ENCODE measurements at places on chromosomes 13 and 19.

DNA sequence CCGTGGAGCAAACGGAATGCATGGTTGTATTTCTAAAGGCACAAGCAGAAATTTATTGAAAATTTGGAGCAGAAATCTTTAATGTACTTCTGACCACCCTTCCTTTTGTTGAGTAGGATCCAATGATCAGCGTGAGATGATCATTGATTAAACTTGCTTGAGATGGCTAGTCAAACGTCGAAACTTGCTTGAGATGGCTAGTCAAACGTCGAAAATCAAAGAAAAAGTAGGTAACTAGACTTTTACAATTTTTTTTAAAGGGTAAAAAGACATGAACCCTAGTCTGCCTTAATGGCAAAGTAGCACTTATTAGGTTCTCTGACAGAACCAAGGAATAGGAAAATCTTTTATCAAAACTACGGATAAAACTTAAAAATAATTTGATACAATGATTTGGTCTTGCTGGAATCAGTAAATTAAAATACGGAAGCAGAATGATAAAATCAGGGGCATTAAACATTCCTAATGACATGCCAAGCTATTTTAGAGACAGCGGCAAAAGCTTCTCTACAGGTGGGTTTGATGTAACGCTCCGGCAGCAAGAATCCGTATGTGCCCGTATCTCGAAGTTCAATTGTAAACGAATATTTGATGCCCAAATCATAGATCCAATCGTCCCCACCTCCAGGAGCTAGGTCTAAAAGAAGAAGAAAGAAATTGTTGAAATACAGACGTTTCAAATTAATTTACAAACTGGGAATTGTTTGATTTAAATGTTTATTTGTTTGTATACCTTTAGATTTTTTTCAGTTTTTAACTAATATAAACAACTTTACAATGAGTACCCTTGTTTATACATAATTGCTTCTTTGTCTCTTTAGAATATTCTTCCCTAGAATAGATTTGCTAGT, 841 bp upstream of the ZC3H13 start:
- no peak for DNase-seq

GRCh38 chr13:27794921-27795717, 2.8 kb downstream of the GSX1 start:
- DNase-seq: no peak

- peak; percentile 44 for DNase-seq
Observed at GRCh38 chr19:51131780-51132680, 7.3 kb downstream of the SIGLEC9 start.

DNA sequence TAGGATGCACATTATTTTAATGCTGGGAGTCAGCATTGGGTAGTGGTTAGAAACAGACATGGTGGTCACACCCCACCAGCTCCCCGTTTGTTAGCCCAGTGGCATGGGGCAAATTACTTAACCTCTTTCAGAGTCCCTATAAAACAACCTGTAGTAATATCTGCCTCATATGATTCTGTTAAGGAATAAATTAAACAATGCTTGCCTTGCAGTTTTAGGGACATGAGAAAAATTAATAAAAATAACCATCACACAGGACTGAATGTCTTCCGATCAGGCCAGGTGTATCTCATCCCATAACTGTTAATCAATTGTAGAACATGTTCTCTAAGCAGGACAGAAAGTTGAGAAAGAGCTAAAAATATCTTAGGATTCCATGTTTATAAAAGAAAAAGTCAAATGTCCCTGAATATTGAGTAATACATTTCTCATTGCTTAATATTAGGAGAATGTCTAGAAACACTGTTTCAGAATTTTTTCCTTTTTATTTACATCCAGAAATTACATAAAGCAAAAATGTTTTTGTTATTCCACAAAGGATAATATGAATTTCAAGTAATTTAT, 196.5 kb downstream of the GPC6 start:
- no peak for DNase-seq

DNA sequence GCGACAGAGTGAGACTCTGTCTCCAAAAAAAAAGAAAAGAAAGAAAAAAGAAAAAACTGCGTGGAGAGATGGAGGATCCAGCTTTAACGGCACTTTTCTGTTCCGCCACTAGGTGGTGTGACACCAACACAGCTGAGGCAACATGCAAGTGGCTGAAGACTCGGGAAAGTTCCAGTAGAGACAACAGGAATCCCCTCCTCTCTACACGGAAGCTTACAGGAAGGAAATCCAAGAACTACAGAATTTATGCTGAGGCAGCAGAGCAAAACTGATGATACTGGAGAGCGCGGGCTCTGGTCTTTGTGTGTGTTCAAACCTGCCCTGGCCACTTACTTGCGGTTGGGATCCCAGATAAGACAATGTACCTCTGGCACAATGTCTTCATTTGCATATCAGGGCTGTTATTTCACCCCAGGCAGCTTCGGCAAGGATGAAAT, 9.9 kb downstream of the RANBP3 start:
- DNase-seq: peak; percentile 68

DNA sequence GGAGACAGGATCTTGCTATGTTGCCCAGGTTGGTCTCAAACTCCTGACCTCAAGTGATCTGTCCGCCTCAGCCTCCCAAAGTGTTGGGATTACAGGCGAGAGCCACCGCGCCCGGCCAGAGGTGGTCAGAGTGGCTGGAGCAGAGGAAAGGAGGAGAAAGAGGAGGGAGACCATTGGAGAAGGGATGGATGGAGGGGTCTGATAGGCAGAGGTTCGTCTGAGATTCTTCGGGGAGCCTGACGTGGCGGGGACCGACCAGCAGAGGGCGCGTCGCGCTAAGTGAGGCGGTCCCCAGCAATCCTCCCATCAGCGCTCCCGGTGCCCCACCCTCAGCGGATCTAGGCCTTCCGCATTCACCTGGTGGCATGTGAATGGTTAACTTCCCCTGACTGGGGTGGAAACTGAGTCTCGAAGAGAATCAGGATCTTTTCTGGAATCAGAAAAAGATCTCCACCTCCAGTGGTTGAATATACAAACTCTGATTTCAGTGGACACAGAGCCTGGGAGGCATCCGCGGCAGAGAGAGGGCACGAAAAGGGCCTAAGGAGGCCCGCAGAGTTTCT, 8.8 kb downstream of the GTPBP3 start:
- DNase-seq: peak; percentile 79

DNA sequence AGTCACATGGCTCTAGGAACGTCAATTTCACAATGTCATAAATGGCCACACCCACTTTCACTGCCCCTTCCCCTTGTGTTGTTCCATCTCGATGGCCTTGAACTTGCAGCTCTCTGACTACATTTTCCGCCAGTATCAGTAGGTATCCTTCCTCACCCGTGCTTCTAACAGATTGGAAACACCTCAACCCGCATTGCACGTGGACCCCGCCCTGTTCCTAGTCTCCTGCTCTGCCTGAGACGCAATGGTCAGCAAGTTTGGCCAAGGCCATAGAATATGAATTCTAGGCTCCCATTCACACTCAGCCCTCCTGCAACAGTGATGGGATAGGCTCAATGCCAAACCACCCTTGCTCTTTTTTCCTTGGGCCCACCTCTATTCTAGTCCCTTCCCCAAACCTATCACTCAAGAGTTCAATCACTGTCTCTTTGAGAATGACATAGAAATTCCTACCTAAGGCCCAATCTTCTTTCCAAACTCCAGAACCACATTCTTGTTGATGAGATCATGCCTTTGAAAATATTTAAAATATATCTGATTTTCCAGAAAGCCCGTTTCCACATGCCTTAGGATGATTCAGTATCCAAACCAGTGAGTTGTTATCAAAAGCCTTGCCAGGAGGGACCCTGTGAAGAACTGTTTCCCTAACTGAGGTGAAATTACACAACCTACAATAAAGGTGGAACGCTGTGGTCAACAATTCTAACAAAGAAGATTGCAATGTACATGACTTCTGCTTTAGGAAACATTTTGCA, 334.6 kb downstream of the MYO16 start:
- no peak for DNase-seq

DNA sequence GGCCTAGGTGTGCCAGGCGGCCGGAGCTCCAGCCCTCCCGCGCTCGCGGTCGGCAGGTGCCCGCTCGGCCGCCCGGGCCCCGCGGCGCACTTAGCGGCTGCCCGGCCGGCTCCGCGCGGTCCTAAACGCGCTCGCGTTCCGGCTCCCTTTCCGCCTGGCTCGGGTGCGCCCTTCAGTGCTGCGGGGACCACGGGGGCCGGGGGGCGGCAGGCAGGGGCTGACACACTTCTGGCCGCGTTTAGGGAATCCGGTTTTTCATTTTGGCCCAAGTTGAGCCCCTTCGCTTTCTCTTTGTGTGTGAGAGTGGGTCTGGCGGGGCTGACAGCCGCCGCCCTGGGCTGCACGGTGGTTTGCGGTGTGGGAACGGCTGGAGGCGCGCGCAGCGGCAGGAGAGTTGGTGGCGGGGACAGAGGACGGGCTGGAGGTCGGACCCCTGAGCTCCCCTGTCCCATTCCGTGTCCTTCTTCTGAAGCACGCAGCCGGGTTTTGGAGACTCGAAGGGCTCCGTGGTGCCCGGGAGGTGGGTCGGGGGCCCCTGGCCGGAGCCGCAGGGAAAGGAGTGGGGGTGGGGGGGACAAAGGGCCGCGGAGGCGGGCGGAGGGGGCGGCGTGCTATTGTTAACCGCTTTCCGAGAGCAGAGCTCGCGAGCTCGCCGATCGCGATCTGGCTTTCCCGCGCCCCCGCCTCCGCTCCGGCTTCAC, 3.1 kb downstream of the FGF9 start:
- DNase-seq: peak; percentile 27

GRCh38 chr19:5987077-5987818, 9.3 kb upstream of the RANBP3 start:
- peak; percentile 79 for DNase-seq

DNA sequence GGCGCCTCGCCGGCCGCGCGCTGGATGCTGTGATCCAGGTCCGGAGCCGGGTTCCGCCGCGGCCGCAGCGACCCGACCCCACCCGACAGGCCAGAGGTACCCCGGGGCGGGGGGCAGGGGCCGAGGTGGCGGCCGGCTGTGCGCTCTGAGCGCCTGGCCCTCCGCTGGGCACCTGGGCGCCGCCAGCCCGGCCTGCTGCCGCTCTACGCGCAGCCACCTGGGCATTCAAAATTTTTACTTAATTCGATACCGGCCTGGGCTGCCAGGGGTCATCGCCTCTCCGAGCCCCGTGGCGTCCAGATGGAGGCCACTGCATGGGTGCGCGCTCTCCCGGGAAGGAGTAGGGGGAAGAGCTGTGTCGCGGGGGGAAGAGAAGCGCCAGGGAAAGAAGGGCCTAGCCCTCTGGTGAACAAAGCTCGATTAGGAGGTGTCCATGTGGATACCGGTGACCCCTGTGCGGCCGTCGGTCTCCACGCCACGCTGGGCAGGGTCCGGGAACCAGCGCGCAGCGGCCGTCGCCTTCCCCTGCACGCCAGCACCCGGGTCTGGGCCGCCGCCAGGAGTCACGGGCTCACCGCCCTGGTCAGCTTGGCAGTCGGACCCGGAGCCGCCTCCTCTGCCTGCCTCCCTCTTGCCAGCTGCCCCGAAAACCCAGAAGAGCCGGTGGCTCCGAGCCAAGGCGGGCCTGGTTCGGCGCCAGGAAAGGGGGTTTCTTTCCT, 666 bp downstream of the BIVM start:
- no peak for DNase-seq

DNA sequence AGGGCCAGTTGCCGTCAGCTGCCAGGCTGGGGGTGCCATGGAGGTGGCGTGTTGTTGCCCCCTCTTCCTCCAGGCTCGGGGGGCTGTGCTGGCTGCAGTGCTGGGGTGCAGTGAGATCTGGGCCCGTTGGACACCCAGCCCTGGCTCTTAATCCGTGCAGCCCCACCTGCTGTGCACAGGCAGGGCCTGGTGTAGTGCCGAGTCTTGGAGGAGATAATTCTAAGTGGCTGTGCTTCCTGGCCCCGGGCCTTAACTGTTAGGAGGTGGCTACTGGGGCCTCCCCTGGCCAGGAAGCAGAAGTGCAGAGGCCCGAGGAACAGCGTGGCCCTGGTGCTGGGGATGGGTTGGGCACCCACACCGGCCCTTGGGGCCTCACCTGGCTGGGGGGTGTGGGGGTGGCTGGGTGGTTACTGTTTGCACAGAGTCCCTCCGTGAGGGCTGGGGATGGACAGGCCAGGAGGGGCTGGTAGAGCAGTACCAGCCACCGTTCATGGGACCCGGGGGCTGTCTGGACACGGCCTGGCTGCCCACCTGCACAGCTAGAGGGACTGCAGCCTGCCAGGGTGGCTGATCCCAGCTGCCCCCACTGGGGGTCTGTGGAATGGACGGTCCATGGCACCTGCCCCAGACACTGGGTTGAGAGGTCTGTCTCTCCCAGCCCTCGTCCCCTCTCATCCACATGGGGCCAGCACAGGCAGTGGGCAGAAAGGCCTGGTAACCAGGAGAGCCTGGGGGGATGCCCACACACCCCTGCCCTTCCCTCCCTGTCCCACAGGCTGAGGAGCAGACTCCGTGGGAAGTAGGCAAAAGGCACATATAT, 3.3 kb downstream of the GPX4 start:
- DNase-seq: no peak

GRCh38 chr13:27354379-27354778, 70.0 kb upstream of the GTF3A start:
- no peak for DNase-seq

DNA sequence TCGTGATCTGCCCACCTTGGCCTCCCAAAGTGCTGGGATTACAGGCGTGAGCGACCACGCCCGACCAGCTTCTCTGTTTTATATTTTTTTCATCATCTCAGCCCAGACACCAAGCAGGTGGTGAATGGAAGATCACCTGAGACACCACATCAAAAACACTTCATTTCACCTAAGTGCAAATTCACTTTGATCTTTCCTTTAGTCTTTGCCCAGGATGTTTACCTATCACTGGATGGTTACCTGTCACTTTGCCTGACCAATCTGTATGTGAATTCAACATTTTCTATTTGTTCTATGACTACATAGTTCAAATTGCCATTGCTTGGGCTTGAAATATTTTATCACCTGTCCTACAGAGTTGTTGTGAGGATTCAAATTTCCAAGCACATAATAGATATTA, 65.7 kb downstream of the PAN3 start:
- DNase-seq: no peak

DNA sequence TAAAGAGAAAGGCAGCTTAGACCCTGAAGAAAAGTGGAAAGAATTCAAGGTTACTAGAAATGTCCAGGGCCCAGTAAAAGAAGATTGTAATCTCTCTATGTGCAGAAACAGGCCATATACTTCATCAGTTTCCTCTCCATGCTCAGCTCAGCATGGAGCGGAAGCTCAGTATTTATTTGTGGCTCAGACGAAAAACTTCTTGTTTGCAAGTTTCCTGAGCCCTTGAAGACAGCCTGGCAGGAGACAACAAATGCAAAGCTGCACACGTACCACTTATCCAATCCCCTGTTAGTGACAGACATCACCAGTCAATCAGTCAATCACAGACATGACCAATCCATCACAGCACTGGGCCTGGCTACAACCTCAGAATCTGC, 8.1 kb upstream of the KLF2 start:
- DNase-seq: no peak

GRCh38 chr19:13835791-13836723, 40.8 kb downstream of the ZSWIM4 start:
- no peak for DNase-seq
